Ecto neural progenitor cell (in vitro differentiated cells): ENCODE measurements at places on chromosomes 2 and 18.

GRCh38 chr18:5488844-5489243, 55.0 kb downstream of the EPB41L3 start:
- no peak for DNase-seq

- DNase-seq: no peak
These were observed 10.3 kb downstream of the CEP76 start for GRCh38 chr18:12692206-12692605.

GRCh38 chr2:41483982-41484857, 563.6 kb upstream of the PKDCC start:
- DNase-seq: no peak

DNA sequence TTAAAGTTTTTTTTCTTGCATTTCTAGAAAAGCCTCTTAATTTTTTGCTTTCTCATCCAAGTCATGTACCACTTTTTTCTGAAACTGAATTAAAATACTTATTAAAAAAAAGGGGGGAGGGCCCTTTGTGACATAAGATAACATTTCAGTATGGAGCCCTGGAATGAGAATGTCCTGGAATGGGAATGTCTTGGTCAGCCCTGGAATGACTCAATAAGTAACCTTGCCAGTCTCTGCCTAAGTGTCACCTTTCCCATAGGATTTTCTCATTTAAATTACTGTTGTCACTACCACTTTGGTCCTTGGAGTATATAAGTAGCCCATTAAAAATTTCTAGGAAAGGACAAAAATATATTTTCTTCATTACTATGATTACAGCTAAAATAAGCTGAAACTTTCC, 4.7 kb downstream of the UBXN2A start:
- no peak for DNase-seq
